ENCODE measurements at places on chromosomes 13 and 19.

- DNase-seq = no peak
Measured at GRCh38 chr19:30228835-30229524, 143.2 kb upstream of the ZNF536 start.

DNA sequence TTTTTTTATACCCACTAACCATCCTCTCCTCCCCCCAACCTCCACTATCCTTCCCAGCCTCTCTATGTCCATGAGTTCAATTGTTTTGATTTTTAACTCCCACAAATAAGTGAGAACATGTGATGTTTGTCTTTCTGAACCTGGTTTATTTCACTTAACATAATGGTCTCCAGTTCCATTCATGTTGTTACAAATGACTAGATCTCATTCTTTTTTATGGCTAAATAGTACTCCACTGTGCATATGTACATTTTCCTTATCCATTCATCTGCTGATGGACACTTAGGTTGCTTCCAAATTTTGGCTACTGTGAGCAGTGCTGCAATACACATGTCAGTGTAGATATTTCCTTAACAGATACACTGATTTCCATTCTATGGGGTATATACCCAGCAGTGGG, 24.9 kb upstream of the ACP7 start:
- DNase-seq = no peak

DNA sequence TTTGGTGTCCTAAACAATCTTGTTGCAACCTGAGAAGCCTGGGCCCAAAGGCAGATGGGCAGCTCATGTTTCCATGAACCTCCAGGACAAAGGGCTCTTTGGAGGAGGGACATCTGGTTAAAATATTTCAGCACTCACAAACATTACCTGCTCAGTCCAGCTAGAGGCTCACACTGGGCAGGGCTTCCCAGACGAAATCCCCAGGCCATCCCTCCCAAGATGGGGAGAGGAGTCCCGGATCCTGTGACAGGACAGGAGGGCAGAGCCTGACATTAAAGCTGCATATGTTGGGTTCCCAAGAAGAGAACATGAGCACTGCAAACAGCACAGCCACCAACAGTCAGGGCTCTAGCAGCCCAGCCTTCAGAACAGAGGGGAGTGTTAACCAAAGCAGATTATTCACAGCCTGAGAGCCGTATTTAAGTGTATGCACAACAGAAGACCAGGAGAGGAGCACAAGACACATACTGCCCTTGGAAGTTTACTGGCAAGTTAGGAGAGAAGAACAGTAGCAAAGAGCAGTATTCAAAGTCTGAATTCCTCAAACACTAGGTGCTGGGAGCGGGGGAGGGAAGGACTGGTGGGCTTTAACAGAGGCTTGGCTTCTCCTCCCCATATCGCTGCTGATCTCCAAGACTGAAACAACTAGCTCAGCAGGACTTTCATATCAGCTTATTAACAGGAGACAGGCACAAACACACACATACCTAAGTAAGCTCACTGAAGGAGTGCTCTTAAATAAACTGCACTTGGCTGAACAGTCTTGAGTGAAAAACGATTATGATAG, 12.3 kb downstream of the ATP7B start:
- DNase-seq = no peak

DNA sequence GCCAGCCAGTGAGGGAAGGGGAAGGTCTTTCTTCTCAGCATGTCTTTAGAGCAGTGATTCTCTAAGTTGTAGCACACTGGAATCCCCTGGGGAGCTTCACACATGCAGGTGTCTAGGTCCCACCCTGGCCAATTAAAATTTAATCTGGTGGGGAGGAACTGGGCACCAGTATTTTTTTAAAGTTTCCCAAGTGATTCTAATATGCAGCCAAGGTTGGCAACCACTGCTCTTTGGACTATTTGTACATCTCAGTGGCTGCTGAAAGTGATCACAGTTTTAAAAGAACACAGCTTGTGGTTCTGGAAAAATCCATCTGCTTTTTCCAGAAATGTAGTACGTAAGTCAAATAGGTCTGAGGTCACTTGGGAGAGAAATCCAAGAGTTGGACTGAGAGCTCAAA, 10.7 kb upstream of the KATNAL1 start:
- no peak for DNase-seq

DNA sequence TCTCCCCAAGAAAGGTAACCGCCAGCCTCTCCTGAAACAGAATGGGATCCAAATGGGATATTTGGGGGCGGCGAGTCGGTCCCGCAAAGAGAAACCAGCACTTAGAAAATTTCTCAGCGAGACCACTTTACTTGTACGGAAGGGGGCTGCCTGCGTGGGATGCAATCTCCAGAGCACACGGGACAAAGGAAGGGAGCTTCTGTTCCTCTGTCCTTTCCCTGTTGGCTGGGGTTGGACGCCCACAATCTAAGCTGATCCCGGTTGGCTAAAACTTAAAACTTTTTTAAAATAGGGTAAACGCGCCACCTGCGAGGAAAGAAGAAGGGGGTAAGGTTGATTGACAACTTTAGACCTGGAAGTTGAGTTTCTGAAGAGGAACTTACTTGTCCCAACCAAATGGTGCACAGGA, 826 bp upstream of the BSG start:
- DNase-seq = no peak

DNA sequence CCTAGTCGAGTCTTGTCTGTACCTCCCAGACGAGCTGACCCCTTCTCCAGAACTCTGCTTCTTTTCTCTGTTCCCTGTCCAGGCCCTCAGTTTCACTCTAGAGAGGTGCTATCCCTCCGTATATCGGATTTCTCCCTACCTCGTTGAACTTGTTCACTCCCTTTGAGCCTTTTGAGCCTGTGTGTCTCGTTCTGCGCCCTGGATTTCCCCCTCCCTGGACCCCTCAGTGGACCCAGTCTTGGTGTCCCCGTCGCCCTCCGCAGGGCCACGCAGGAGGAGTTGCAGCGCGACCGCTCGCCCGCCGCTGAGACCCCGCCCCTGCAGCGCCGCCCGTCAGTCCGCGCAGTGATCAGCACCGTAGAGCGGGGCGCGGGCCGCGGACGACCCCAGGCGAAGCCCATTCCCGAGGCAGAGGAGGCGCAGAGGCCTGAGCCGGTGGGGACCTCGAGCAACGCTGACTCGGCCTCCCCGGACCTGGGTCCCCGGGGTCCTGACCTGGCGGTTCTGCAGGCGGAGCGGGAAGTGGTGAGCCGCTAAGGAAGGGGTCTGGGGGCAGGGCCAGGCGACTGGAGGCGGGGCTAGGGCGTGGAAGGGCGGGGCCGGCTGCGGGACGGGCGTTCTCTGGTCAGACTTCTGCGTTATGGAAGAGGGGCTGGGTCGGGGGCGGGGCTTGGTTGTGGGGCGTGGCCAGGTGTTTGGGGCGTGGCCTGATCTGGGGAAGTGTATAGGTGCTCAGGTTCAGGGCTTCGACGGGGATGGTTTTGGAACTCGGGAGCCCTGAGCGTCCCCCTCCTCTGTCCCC, 5.5 kb downstream of the EPS8L1 start:
- DNase-seq = peak; percentile 64

DNA sequence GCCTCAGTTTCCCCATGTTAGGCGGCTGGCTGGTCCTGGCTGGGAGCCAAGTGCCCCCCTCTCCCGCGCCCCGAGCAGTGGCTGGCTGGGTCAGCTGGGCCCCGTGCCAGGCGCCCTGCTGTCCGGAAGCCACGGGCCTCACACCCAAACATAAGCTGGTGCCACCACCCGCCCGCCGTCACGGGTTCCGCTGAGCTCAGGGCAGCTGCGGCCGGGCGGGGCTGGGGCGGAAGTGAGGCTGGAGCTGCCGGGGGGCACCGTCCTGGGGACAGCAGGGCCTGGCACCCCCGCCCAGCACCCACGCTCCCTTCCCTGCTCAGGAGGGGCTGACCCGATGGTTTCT, 19.3 kb downstream of the HCN2 start:
- no peak for DNase-seq

DNA sequence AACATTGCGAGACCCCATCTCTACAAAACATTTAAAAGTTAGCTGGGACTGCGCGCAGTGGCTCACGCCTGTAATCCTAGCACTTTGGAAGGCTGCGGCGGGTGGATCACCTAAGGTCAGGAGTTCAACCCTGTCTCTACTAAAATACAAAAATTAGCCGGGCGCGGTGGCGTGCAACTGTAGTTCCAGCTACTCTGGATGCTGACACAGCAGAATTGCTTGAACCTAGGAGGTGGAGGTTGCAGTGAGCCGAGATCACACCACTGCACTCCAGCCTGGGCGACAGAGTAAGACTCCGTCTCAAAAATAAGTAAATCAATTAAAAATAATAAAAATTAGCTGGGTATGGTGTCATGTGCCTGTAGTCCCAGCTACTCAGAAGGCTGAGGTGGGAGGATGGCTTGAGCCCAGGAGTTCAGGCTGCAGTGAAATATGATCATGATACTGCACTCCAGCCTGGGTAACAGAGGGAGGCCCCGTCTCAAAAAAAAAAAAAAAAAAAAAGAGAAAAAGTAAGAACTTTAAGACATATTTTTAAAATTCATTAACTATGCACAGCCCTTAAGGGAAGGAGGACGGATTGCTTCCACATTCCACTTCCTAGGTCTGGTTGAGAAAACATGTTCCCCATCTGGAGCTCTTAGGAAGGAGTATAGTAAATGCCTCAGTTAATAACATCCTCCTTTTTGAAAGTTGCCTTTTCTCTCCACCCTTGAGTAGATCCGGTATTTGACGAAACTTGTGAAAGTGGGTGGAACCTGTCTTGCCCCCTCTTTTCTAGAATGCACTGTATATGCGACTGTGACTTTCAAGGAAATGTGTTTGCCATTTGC, 26.1 kb downstream of the EXOC3L2 start:
- no peak for DNase-seq

DNA sequence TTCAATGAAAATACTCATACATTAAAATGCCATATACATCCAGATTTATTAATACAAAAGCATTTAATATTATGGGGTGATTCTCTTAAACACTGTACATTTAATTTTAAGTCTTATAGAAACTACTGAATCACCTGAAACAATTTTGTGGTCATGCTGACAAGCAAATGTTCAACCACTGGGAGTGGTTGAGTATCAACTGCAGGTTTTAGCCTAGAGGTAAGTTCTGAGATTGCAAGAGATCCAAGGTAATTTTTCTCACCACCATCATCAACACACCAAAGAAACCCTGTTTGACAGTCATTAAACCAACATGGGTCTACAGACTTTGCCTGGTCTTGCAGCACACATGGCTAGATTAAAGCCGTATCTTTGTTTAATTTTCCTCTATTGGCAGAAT, 196.3 kb downstream of the LHFPL6 start:
- DNase-seq = no peak

DNA sequence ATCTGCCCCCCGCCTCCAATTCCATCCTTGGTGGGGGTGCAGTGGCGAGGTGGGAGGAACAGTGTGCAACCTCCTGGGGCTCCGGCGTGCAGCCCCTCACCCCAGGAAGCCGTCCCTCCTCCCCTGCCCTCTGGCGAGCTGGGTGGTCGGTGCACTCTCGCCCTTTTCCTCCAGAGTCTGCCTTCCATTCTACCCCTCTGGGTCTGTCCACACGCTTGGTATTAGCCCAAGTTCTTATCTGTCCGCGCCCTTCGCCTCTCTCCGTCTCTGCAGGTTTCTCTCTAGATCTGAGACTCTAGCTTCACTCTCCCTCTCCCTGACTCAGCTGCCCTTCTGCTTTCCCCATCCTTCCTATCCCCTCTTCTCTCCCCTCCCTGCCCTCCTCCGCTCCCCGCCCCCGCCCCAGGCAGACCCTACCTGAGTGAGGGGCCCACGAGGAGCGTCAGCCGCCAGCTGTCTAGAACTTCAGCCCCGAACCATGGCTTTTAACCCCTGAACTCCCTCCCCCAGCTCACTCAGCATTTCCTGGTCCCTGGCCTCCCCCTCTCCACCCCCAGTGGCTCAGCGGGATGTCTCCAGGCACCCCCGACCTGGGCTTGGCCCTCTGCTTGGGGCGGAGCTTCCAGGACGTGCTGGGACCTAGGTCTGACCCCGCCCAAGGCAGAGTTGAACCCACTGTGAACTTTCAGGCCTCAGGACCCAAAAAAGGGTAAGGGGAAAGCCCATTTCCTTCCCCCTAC, 499 bp upstream of the KLK13 start:
- DNase-seq = no peak

GRCh38 chr19:15015946-15016542, 33.2 kb upstream of the CASP14 start:
- DNase-seq = no peak

DNA sequence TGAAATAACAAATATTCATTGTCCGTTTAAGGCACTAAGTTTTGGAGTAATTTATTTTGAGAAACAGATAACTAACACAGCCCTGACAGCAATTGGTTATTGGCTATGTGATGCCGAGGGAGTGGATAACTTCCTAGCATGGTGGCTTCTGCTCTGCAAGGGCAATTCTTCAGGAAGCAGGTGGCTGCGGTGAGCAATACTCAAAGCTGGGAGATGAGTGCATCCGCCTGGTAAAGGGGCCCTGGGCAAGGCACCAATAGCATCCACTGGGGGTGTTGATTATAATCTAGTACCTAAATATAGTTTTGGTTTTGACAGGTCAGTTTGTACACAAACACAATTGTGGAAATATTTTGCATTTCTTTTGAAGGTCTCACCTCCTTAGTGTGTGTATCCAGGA, 41.0 kb downstream of the CCDC70 start:
- DNase-seq = no peak

DNA sequence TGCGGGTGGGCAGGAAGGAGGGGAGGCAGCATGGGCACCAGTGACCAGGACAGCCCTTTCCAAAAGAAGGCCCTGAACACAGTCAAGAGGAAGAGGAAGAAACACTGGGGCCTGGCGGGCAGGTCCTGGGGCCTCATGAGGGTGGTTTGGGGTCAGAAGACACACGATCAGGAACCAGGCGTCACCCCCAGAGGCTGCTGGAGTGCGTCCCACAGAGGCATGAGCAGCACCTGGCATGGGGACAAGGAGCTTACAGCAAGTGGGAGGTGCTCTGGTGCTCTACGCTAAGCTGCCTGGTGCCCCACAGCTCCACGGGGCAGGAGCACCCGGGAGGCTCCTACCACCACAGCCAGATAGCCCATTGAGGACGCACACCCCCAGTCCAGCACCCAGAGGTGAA, 20.0 kb downstream of the ELL start:
- DNase-seq = no peak

- DNase-seq = no peak
Measured at GRCh38 chr13:110126391-110126961, 180.5 kb downstream of the COL4A1 start.

DNA sequence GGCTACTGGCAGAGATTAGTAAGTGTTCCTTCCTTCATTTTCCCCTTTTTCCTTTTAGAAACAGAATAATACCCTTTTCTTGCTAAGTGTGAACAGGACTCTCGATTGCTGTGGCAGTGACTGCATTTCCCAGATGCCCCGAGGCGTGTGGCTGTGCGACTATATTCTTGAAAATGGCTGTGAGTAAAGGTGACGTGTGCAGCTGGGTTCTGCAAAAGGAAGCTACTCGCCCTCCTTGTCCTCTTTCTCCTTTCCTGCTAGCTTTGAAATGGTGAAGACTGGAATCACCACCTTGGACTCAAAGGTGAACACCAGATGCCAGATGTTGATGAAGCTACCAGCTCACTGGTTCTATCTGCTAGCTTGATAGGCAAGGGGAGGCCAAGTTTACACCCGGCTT, 121.4 kb downstream of the MIPEP start:
- no peak for DNase-seq

- DNase-seq = no peak
Measured at GRCh38 chr19:3056417-3057088, 5.7 kb downstream of the TLE5 start.

Measured in stimulated activated CD8-positive, alpha-beta memory T cell treated with anti-CD3 and anti-CD28 coated beads, Interleukin-4, amount 100 ng/mL, for 1 hour (primary cell).